Frontal cortex (tissue), 4 donors: ENCODE measurements at places on chromosomes 1 and 21. TPM values are rescaled to one million over a fixed set of nuclear protein-coding genes. Genes with fewer than 3 reads are reported as not detected.
A peak's percentile ranks its signal among the peaks of the same experiment; 100 is the strongest.

GRCh38 chr21:18298228-18298627 lies 53.6 kb downstream of the CHODL start:
- no peak for DNase-seq

GRCh38 chr1:241495741-241496140 lies 23.8 kb downstream of the FH start:
- DNase-seq = no peak

- DNase-seq = no peak
These were observed 30.4 kb upstream of the FMO1 start for GRCh38 chr1:171217658-171218443.

DNA sequence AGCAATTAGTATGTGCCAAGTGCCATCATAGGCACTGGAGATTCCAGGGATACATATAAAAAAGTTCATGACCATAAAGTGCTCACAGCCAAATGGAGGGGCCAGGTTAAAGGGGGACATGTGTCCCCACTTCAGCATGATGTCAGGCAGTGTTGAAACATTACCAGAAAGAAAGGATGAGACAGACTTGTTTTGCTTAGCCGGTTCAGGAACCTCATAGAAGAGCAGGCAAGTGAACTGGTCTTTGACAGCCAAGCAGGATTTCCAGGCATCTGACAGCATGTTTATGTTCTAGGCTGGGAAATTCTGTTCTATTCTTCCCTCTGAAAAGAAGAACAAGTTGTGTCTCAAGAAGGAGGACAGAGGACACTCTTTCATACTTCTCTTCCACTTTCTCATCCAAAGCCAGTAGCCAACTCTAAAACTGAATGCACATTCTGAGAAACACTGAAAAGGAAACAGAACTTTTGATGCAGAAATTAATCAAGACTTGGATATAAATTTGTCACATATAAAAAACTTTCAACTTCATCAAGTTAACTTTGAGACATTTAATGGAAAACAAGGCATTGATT lies 39.7 kb downstream of the GLUL start:
- no peak for DNase-seq

DNA sequence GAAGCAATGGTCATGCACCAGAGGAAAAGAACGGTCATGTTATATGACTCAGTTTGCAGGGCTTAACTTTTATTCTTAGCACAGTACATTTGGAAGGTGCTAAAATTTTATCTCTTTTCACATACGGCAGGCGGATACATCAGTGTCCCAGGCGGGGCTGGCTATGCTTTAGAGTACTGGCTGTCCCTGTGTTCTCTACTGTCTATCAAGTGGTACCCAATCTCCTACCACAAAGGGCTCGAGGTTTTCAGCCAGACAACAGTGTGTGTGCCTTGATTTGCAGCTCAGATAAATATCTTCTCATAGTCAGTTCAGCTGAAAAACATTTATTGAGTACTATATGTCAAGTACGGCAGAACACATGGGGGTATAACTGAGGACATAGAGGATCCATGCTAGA lies 65.3 kb downstream of the URB2 start:
- no peak for DNase-seq

DNA sequence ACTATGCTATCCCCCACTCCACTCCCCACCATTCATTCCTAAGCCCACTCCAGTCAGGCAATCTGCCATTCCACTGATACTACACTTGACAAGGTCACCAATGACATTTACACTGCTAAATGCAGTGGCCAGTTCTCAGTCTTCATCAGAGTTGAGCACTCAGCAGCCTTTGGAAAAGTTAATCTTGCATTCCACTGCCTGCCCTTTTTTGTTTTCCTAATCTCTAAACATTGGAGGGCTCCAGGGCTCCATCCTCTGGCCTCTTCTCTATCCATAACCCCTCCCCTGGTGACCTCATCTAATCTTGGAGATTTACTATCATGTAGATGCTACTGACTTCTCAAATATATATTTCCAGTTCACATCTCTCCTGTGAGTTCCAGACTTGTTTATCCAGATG lies 70.9 kb upstream of the S1PR1 start:
- DNase-seq = no peak

- DNase-seq = no peak
These were observed 19.5 kb upstream of the COL6A2 start for GRCh38 chr21:46078322-46078977.

DNA sequence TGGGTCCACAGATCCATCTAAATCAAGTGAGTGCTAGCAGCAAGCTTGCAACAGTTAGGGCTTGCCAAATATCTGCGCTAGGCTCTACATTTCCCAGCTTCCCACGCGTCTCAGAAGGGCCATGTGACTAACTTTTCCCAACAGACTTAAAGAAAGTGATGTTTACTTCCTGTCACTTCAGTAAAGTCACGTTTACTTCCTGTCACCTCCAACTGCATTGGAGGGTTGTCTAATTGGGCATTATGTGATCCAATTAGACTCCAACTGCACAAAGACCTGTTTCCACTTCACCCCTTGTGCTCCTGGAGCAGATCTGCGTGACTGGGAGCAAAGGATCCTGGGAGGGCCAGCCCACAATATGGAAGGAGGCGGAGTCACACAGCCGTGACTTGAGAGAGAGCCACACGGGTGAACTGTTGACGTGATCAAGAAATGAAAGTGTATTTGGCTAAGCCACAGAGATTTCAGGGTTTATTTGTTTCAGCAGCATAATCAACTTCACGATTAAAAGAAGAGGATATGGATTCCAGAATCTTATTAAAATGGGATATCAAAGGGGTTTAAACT lies 77.7 kb downstream of the CYYR1 start:
- no peak for DNase-seq

GRCh38 chr1:27010226-27010994 lies 2.2 kb downstream of the TENT5B start:
- no peak for DNase-seq

DNA sequence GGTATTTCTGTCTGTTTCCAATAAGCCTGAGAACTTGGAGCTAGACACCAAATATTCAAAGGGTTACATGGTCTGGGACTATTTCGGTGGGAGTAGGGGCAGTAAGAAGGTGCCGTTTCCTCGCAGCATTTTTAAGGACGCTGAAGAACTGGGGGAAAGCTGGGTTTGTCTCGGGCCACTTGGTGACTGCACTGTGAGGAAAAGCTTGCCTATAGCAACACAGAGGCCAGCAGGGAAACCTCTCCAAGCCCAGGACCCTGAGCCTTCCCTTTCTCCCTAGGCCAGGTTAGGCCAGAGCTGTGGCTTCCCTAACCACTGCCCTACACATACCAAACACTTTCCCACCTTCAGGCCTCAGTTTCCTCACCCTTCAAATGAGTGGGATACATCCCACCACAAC lies 3.3 kb downstream of the GLIS1 start:
- DNase-seq = no peak

DNA sequence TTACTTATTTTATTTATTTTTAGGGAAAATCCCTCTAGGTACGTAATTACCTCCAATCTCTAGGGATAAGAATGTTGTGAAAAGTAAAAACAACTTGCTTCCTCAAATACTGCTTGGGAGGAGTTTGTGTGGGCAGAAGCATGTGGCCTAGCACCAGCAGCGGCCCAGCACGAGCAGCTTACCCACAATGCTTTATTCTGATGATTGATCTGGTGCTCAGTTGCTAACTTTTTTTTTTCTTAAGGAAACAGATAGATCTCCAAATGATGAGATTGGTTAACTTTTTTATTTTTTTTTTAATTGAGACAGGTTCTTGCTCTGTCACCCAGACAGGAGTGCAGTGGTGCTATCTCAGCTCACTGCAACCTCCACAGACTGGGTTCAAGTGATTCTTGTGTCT lies 4.2 kb downstream of the CLIC6 start:
- no peak for DNase-seq

DNA sequence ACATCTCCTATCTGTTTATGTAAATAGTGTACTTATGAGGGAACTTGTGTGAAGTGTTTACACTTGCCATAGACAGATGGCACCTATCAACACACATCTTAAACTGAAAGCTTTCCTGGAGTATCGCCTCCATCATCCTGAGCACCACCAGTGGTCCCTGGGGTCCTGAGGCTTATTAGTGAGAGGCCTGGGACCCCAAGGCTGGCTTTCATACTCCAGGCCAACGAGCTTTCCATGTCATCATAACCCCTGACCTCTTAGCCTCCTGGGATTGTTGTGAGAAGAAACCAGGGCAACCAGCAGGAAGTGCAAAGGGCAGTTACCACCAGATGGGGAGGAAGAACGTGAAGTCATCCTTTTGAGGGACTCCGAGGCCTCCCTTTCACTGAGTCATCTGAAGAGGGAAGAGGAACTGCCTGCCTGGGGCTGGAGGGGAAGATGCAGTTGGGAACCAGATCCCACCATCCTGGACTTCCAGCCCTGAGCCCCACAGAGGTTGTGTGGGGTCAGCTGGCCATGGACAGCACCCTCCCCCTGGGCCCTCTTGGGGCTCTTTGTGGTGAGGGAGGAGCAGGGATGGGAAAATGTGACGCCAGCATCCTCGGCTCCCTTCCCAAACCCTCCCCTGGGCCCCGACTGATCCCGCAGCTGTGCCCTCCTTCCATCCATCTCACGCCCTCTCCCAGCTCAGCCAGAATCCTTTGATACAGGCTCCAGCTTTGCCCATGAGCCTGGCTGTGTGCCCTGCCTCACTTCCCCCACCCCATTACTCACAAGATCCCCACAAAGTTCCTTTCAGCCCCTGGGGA lies 5.8 kb downstream of the INKA2 start:
- peak; percentile 46 for DNase-seq

DNA sequence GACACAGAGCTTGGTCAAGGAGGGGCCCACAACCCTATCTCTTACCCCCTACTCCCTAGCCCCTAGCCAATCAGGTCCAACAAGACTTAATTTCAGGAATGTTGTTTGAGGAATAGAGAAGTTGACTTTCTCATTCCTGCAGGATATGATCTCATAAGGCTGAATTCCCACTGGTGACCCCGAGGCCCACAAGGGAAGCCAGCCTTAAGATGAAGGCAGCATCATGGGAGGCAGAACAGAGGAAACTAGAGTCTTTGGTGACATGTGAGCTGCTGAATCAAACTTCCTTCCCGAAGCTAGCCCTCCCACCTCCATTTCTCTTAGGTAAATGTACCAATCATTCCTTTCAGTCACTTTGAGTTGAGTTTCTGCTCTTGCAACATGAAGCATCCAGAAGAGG lies 9.1 kb upstream of the PDIK1L start:
- DNase-seq = no peak

GRCh38 chr1:116128664-116129063 lies 17.5 kb downstream of the MAB21L3 start:
- DNase-seq = no peak

DNA sequence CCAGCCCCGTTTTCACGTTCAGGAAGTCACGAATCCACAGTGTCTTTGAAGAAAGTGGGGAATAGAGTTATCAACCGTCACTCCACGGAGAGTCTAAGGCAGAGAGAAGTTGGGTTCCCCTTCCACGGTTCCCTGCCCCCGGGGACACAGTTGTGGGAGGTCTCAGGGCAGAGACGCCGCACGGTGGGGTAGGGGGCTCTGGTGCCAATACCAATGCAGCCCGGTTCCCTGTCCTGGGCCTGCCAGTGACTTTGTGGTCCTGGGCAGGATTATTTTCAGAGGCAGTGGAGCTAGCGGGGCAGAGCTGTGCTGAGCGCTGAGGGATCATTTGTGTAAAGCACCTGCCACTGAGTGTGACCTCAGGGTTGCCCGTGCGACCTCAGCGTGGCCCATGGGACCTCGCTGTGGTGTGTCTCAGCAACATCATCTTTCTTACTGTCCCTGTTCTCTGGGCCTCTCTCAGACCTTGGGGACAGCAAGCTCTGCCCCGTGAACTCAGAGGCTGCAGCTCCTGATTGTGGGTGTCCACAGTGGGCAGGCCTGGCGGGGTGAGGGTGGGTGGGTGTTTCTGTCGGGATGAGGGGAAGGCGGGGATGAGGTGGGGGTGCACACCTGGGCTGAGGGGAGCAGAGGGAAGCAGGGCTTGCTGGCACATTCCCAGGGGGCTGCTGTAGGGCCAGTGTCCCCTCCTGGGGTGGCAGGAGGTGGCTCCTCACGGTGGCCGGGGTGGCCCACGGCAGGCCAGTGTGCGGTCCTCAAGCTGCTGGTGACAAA lies 65.2 kb downstream of the AGPAT3 start:
- DNase-seq = no peak

- peak; percentile 24 for DNase-seq
These were observed 668 bp downstream of the RNF11 start for GRCh38 chr1:51236531-51237350.

DNA sequence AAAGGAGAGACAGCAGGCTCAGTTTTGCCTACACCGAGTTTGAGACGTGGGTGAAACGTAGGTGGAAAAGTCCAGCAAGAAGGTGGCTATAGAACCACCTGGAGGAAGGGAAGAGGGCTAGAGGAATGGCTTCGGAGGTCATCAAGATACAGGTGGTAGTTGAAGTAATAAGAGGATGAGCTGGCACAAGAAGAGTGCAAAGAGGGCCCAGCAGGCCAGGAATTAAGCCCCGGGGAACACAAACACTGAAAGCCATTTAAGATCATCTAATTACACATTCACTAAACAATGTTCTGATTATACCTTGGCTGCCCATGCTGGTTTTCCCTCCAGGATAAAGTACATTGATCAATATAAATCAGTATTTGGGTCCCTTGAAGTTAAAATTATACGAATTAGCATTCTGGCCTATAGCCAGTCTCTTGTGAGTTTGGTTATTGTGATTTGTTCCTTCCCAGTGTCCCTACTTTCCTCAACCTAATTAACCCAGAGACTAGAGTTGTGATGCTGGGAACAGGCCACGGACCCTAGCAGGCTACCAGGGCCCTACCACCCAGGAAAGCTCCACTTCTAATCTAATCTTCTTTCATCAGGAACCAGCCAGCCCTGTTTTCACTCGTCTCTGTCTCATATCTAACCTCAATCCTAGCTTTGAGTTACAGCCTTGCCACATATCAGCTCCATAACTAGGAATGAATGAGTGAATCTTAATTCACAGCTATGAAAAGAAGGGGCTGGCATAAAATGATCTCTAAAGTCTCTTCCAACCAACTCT lies 26.4 kb upstream of the PPP1R15B start:
- DNase-seq = no peak

- DNase-seq = no peak
These were observed 129.2 kb downstream of the NTPCR start for GRCh38 chr1:233079574-233079973.

GRCh38 chr1:215718575-215719287 lies 151.6 kb downstream of the KCTD3 start:
- no peak for DNase-seq

GRCh38 chr1:218592688-218593087 lies 247.6 kb downstream of the TGFB2 start:
- no peak for DNase-seq

The S100A8 gene
- 7.3 TPM for total RNA-seq

The WNT4 gene
- 3.3 TPM for total RNA-seq

The KCTD3 gene
- total RNA-seq = 55.4 TPM

The ARL8A gene
- total RNA-seq = 99.1 TPM

The HOOK1 gene
- 13.9 TPM for total RNA-seq

The TMOD4 gene
- not detected for total RNA-seq

The SERTAD4 gene
- total RNA-seq = 13.5 TPM

The ZMYM4 gene
- 116 TPM for total RNA-seq

The JMJD4 gene
- 15.9 TPM for total RNA-seq

The FAM131C gene
- total RNA-seq = 1.2 TPM

The FCRL1 gene
- not detected for total RNA-seq

The F5 gene
- total RNA-seq = not detected

The KCNAB2 gene
- total RNA-seq = 4.5 TPM

The ENO1 gene
- 261 TPM for total RNA-seq
